Dermis microvascular lymphatic vessel endothelial cell (primary cell): ENCODE measurements at places on chromosomes 11 and 22. TPM values are rescaled to one million over a fixed set of nuclear protein-coding genes. Genes with fewer than 3 reads are reported as not detected.

GAS2 gene
- 0.51 and 0.63 TPM in 2 replicates for total RNA-seq

ARHGEF17 gene
- total RNA-seq, result 29.8 and 59.0 TPM in 2 replicates

OR51B4 gene
- not detected in 2 replicates for total RNA-seq

CTTN gene
- total RNA-seq, result 219 and 243 TPM in 2 replicates

MOGAT2 gene
- total RNA-seq, result not detected in 2 replicates

SLC22A12 gene
- not detected in 2 replicates for total RNA-seq

KCNJ11 gene
- total RNA-seq, result 0.64 and 2.1 TPM in 2 replicates
